ENCODE measurements at places on chromosomes 4 and X.

DNA sequence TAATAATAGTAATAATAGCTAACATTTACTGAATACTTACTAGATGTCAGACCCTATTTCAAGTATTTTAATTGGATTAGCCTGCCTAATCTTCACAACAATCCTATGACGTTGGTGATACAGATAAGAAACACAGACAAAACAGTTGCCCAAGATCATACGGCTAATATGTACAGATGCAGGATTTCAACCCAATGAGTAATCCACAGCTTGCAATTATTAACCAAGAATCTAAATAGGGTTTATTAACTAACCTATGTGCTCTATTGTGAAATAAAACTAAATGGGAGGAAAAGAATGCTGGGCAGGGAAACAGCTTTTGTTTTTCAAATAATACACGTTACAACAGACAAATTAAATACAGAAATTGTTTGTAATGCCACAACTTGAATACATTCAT, 23.4 kb downstream of the FBXO8 start:
- no peak for DNase-seq

GRCh38 chr4:74368596-74368995, 3.7 kb downstream of the EREG start:
- DNase-seq: no peak

DNA sequence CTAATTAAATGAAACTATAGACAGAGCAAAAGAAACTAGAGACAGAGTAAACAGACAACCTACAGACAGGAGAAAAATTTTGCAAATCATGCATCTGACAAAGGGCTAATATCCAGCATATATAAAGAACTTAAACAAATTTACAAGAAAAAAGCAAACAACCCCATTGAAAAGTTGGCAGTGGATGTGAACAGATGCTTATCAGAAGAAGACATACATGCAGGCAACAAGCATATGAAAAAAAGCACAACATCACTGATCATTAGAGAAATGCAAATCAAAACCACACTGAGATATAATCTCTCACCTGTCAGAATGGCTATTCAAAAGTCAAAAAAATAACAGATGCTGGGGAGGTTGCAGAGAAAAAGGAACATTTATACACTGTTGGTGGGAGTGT, 14.8 kb downstream of the ZNF280C start:
- DNase-seq: no peak

DNA sequence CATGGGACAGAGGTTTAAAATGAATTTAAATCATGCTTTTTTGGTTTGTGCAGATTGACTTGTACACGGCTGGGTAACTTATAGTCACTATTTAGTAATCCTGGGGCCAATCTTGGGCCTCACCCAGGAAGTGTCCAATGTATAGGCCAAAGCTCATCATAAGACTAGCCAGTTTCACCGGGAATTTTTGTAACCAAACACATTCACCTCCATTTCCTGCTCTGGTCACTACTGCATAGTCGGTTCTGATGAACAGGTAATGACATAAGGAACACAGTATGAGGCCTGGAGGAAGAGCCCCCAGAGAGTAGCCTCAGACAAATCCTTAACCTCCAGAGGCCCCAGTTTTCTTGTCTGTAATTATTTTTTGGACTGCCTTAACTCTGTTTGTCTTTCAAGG, 81.9 kb downstream of the HPRT1 start:
- no peak for DNase-seq

- DNase-seq: no peak
These were observed 328.7 kb downstream of the PCDH18 start for GRCh38 chr4:137203601-137204000.
